Right lobe of liver (tissue), 6 donors: ENCODE measurements at places on chromosomes 16 and 17.

DNA sequence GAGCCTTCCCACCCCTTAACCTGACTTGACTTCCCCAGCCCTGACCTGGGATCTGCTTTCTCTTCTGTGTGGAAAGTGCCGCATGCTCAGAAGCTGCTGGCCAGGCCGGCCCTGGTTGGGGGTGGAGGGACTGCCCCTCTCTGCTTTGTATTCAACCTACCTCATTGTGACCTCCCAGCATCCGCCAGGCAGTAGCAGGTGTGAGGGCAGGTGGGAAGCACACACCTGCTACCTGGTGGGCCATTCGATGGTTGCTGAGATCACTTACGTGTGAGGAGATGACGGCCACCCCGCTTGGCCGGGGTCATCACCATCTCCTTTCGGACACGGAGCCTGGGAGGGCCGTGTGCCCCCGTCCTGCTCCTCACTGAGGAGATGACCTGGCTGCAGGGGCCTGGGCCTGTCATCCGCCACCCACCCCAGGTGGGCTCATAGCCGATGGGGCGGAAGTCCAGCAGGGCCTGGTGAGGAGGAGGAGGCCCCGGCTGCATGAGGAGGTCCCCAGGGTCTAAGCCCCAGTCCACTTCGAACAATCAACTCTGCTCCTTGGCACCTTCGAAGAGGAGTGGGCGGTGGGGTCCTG is 7.1 kb downstream of the CPNE7 start:
- no peak for DNase-seq

GRCh38 chr16:14324581-14324980 is 253.5 kb downstream of the MRTFB start:
- no peak for DNase-seq

GRCh38 chr16:53131050-53131362 is 76.2 kb downstream of the CHD9 start:
- no peak for DNase-seq

DNA sequence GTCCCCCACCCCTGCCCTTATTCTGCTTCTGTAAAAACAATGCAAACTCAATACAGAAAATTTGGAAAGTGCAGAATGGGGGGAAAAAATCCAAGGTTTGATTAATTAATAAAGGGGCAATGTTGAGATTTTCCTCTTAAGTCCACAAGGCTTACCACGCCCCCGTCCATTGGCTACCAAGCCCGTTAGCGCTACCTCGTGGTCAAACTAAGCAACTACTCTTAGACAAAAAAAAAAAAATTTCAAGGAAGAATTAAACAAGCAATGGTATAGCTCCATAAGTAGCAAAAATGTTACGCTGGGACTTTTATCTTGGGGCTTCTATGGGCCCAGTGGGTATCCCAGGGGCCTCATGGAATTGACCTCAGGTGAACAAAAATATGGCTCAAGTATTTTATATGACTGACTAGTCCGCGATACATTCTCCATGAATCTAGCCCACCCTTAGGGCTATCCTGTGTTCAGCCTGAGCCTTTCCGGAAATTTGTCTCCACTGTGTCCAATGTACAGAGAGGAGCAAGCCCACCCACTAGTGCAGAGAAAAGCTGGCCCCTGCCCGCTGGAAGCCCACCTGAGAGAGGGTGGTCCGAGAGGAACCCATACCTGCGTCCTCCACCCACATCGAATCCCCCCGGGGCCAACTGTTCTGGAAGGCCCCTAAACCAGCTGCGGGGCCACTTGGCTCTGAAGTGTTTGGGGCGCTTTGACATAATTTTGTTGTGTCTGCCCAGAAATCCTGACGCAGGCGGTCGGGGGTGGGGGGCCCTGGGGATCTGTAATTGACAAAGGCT is 19.1 kb upstream of the TEX2 start:
- peak; percentile 50 for DNase-seq

DNA sequence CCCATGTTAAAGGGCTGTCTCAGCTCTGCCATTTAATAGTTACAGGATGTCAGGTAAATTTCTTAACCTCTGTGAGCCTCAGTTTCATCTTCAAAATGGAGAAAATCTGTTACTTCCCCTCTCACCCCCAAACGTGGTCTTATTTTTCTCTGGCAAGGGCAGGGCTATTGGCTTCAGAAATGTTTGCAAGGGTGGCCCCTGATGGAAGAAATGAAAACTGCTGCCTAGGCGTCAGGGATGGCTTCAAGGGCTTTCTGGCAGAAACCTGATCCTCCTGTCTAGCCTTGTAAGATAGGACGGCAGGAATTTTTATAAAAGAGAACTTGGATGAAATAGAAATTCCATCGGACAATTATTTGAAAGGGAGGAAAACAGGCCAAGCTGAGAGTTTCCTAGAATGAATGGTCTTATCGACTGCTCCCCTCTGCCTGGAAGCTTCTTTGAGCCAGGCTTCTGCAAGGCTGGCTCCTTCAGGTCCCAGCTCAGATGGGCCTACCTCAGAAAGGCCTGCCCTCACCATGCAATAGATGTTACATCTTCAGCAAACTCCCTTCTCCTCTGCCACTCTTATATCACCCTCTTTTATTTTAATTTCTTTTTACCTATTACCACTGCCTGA is 43.0 kb upstream of the TANGO6 start:
- DNase-seq, result peak; percentile 55

GRCh38 chr17:45398800-45399199 is 33.9 kb downstream of the ARHGAP27 start:
- DNase-seq, result no peak

DNA sequence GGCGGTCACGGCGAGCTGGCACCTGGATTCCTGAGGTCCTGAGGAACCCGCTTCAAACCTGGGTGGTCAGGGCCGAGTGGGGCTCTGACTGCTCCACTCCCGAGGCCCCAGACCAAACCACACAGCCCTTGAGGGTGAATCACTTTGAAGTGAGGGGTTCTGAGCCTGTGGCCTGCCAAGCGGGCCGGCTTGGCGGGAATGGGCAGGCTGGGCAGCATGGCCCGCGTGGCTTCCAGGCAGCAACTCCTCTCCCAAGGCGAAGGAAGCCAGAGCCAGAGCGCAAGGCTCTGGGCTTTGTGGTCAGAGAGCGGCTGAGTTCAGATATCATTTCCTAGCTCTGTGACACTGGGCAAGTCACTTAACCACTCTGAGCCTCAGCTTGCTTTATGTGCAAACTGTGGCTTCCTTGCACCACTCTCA is 42.7 kb downstream of the CMIP start:
- no peak for DNase-seq

DNA sequence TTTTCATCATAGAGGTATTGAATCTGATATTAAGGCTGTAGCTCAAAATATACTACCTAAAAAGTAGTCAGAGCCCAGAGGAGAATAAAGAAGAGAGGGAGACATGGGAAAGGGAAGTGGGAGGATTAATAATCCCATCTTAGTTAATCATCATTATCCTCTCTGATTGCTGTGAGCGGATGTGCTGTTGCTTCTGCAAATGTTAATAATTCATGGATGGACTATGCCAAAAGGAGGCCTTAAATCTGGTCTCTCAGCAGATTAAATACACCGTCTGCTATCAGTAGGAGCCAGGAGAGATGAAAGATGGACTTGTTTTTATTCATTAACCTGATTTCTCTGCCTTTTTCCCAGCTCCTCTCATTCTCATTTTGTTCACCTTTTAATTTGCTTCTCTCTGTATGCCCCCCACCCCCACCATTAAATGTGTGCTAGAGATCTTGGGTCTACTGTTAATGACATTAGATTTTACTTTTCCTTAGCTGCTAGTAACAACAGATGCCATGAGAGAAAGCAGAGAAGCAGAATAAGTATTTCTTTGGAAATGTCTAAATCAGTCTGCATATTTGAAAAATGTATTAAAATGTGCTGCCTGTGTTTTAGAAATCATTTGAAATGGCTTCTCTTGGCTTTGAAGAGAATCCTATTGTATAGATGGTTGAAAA is 44.2 kb downstream of the NUP93 start:
- no peak for DNase-seq

DNA sequence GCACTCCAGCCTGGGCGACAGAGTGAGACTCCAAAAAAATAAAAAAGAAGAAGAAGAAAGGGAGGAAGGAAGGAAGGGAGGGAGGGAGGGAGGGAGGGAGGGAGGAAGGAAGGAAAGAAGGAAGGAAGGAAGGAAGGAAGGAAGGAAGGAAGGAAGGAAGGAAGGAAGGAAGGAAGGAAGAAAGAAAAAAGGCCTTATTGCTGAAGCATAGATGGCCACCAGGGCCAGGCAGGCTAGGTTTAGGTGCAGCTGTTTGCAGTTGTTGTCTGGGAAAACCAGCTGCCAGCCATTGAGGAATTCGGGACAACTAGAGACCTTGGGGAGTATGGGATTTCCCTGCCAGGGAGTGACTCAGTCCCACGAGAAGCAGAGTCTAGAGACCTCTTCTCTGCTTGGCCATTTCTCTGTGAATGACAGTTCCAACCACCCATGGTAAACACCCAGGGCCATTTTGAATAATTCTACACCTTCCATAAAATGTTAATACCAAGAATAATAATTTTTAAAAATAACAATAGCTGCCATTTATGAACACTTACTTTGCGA is 31.0 kb downstream of the SCNN1B start:
- no peak for DNase-seq

- DNase-seq, result no peak
Observed at GRCh38 chr16:53766304-53767016, 62.5 kb downstream of the FTO start.

DNA sequence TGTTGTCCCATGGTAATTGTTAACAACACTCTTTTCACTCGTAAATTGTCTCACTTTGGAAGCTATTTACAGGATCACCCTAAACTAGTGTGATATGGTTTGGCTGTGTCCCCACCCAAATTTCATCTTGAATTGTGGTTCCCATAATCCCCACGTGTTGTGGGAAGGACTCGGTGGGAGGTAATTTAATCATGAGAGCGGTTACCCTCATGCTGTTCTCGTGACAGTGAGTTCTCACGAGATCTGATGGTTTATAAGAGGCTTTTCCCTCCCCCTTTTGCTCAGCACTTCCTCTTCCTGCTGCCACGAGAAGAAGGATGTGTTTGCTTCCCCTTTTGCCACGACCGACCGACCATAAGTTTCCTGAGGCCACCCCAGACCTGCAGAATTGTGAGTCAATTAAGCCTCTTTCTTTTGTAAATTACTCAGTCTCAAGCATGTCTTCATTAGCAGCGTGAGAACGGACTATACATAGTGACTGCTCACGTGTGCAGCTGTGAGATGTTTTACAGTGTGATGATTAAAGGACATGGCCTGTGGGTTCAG is 34.4 kb downstream of the DNAH3 start:
- DNase-seq, result no peak

- DNase-seq, result no peak
Observed at GRCh38 chr16:84354306-84354705, 14.0 kb upstream of the ATP2C2 start.

DNA sequence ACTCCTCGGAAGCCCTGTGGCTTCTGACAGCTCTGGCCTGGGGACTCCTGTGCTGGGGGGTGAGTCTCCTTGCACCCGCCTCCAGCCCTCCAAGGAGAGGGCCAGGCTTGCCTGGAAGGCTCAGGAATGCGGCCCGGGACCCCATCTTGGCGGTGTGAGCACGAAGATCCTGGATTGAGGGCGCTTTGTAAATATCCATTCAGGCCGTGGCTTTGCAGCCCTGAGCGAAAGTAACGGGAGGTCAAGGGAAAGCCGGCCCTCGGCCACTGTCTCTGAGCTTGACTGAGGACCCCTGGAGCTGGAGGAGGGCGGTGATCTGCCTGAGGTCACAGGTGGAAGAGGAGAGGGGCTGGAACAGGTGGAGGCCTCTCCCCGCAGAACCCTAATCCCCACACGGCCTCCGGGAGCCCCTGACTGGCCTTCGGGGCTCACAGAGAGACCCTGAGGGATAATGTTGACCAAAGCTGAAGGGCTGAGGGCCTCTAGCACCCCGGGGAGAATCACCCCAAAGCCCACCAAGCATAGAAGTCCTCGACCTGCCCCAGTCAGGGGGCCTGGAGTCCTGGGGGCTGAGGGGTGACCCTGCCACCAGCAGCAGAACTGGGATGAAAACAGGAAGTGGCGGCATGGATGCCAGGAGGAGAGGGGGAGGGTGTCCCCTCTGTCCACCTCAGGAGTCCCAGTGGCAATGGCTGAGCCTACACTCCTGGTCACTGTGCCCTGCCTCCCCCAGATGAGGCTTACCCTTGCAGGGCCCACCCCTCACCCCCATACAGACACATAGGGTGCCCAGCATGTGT is 8.3 kb upstream of the RASD1 start:
- peak; percentile 49 for DNase-seq

DNA sequence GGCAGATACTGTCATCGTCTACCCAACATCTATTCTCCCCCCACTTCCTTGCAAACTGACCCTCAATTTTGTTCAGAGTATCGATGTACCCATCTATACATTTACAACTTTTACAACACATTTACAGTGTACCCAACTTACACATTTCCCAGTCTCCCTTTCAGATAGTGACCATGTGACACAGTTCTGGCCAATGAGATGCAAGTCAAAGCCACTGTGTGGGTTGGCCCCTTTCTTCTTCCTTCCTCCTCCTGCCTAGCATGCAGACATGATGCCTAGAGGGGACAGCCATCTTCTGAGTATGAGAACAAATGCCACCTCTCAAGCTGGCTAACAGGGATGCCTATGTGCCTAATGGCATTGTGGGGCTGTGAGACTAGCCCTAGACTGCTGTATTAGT is 11.3 kb upstream of the NFAT5 start:
- no peak for DNase-seq

DNA sequence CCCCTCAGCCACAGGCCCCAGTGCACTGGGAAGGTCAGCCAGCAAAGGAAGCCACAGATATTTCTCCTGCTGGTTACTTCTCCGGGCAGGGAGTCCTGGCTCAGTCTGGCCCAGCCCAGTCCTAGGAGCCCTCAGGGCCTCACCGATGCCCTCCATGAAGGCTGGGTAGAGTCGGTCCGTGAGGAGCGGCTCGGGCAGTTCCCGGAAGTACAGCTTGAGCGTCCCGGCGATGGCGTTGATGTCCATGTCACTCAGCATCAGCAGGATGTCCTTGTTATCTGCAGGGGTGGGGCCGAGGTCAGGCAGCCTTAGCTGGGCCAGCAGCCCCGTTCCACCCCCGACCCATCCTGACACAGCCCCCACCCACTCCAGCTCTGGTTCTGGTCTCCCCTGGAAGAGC is 13.7 kb downstream of the TIMM22 start:
- DNase-seq, result no peak

GRCh38 chr17:59534583-59534982 is 30.8 kb upstream of the DHX40 start:
- DNase-seq, result no peak

DNA sequence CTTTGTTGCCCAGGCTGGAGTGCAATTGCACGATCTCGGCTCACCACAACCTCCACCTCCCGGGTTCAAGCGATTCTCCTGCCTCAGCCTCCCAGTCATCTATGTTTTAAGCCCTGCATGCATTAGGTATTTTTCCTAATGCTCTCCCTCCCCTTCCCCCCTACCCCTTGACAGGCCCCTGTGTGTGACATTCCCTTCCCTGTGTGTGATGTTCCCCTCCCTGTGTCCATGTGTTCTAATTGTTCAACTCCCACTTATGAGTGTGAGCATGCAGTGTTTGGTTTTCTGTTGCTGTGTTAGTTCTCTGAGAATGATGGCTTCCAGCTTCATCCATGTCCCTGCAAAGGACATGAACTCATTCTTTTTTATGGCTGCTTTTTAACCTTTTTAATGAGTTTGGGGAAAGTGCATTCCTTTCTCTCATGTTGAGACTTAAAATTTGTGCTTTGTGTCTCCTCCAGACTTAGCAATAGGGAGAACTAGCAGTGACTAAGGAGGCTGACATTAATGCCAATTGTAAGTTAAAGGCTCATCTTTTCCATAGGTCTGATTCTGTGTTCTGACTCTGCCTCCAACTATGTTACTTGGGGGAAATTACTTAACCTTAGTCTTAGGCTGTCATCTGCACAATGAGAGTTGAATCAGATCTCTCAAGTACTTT is 17.7 kb upstream of the PHAF1 start:
- no peak for DNase-seq

- no peak for DNase-seq
Observed at GRCh38 chr17:8091033-8091687, 3.6 kb upstream of the ALOX12B start.

- no peak for DNase-seq
Observed at GRCh38 chr16:22977294-22977697, 163.3 kb downstream of the HS3ST2 start.
